ENCODE measurements at places on chromosomes 16 and 17.
A peak's percentile ranks its signal among the peaks of the same experiment; 100 is the strongest.

DNA sequence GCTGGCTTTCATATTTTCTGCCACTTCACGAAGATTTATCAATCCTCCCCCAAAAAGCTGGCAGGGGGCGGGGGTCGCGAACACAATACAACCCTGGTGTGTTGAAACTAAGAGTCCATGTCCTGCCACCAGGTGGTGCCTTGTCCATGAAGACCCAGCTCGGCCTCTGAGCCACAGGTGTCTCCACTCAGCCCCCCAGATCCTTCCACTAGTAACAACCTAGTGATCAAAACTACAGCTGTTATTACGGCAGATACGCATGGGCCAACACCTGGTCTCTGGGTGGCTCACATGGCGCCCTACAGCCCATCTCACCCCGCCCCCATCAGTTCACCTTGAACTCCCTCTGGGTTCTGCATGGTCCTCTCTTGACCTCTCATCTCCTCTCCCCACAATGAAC, 27.7 kb downstream of the USP7 start:
- DNase-seq: no peak

DNA sequence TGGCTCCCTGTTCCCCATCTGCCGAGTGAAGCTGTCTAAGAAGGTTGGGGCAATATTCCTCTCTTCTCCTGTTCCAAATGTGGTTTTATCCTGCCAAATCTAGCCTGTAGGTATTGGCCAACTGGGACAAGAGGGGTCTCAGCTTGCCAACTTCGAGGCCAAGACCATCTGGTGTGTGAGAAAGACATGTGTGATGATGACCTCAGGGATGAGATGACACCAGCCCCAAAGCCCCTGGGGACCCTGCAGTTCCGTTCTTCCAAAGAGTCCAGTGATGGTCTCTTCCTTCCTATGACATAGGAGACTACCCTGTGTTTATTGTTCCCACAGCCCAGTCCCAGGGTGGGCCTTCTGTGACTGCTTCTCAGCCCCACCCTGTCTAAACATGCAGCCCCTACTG, 34.8 kb upstream of the ADAMTS18 start:
- no peak for DNase-seq

DNA sequence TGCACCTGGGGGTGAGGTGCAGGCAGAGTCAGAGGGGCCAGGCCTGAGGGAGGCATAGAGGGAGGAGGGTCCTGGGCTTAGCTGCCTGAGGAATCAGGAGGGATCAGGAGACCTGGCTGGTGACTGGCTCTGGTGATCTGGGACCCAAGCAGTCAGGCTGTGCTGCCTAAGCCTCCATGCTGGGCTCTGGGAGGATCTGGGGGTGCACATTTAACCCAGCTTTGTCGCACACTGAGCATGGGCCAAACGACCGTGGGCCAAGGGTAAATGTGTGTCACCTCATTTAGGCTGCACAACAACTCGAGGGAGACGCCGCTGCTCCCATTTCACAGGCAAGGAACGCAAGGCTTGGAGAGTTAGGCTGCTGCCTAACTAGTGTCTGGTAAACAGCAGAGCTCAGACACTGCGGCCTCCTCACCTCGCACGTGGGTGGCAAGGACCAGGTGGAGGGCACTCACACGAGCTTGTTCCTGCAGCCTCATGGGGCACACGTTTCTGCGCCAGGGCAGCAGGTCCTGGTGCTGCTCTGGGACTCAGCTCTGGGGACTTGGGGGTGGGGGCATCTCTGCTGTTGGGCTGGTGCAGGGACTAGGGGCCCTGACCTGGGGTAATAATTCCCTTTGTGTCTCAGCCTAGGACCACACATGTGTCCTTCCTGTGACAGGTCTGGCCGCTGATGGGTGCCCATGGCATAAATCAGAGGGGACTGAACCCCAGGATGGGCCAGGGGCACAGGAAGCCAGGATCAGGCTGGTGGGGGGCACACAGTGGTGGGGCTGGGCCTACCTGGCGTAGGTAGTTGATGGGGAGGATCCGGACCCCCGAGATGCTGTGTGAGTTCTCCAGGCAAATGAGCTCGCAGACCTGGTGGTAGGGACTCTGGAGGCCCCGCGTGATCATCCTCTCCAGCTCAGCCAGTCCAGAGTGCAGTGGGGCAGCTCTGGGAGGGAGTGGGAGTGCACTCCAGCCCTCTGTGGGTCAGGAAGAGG, 18.7 kb downstream of the TMEM235 start:
- DNase-seq: no peak

GRCh38 chr16:86810062-86810461, 231.7 kb downstream of the FOXL1 start:
- DNase-seq: no peak

GRCh38 chr16:68427649-68428303, 20.5 kb downstream of the SMPD3 start:
- DNase-seq: no peak

- DNase-seq: no peak
These were observed 3.0 kb downstream of the THOC6 start for GRCh38 chr16:3026609-3027488.

GRCh38 chr16:1839554-1839953, 12.5 kb downstream of the FAHD1 start:
- DNase-seq: no peak

- no peak for DNase-seq
These were observed 54.3 kb upstream of the SREBF1 start for GRCh38 chr17:17890773-17891759.

DNA sequence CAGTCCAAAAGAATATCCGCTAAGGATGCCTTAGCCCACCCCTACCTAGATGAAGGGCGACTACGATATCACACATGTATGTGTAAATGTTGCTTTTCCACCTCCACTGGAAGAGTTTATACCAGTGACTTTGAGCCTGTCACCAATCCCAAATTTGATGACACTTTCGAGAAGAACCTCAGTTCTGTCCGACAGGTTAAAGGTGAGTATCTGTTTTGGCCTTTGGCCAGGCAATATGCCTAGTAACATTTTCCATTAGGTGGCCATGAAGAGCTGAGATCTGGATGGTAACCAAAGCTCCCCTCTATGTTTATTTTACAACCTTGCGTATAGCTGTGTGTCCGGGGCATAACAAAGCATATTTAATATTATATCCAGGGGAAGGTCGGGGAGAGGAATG, 128.0 kb upstream of the TMEM97 start:
- DNase-seq: no peak

DNA sequence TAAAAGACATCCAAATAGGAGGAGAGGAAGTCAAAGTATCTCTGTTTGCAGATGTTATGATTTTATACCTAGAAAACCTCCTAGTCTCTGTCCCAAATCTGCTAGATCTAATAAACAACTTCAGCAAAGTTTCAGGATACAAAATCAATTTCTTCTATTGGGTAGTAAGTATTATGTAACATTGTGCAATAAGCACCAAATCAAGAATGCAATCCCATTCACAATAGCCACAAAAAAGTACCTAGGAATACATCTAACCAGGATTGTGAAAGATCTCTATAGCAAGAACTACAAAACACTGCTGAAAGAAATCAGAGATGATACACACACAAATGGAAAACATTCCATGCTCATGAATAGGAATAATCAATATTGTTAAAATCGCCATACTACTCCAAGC, 13.0 kb downstream of the NLRP1 start:
- no peak for DNase-seq

DNA sequence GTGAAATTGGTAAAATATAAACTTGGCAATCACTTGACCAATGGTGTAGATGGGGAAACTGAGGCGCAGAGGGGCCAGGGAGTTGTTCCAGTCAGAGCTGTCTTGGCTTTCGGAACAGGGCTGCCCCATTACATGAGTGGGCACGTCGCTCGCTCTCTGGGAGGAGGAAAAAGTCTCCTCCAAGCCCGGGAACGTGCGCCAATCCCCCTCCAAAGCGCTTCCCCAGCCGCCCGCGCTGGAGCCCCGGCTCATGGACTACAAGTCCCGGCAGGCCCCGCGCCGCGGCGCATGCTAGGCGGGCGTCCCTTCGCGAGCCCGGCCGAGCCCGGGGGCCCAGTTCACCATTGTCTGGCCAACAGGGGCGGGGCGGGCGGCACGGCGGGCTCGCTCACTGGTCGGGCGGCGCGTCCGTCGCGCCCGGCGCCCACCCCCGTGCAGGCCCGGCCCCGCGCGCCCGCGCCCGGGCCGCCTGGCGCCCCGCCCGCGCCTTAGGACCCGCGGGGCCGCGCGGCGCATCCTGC, at the start of gene LLGL1:
Gene LLGL1, plus strand, starts transcription at position 515 of the 521 bp plus-strand sequence. CDS start 48 bp downstream, outside the sequence.
- peak; percentile 92 for DNase-seq

GRCh38 chr17:57140316-57140715, 55.3 kb downstream of the AKAP1 start:
- no peak for DNase-seq

- no peak for DNase-seq
These were observed 5.8 kb upstream of the GNA13 start for GRCh38 chr17:65062171-65062915.

DNA sequence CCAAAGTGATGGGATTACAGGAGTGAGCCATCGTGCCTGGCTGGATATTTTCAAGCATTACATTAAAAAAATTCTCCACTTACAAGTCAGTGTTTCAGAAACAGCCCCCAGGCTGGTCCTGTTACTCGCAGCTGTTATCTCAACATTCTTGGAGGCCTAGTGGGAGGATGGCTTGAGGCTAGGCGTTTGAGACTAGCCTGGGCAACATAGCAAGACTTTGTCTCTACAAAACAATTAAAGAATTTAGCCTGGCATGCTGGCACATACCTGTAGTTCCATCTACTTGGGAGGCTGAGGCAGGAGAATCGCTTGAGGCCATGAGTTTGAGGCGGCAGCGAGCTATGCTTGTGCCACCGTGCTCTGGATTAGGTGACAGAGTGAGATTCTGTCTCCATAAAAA, 26.5 kb upstream of the SPNS3 start:
- no peak for DNase-seq
